Frontal cortex (tissue), 4 donors: ENCODE measurements at places on chromosomes 5 and 9. TPM values are rescaled to one million over a fixed set of nuclear protein-coding genes. Genes with fewer than 3 reads are reported as not detected.

DNA sequence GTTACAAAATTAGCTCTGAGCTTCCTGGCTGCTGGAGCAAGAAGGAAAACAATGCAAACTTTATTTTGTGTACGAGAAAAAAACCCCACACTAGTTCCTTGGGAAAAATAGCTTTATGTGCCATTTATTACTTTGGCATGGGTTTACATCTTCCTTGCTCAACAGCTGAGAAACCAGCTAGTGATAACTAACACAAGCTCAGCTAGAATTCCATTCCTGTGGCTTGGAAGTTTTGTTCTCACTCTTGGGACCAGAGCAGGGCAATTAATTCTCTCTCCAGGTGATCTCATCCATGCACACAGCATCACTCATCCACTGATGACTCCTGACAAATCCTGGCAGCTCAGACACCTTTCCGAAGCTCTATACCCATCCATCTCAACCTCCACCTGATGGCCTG lies 104.1 kb downstream of the CRB2 start:
- no peak for DNase-seq

- DNase-seq: no peak
Observed at GRCh38 chr5:73812962-73813588, 187.1 kb downstream of the ARHGEF28 start.

Gene NIM1K
- 8.2 TPM for total RNA-seq

DNA sequence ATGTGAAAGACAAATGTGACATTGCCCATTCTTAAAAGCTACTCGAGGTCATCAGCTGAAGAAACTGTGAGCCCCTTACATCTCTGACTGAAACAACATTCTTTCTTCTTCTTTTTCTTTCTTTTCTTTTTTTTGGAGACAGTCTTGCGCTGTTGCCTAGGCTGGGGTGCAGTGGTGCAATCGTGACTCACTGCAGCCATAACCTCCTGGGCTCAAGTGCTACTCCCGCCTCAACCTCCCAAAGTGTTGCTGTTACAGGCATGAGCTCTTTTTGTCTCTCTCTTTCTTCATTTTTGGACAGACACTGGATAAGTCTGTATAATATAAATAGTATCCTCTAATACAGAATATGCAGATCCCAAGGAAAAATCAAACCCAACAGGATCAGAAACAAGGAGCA lies 263.7 kb upstream of the KLF9 start:
- DNase-seq: no peak

GRCh38 chr9:134980516-134980915 lies 62.8 kb upstream of the FCN1 start:
- no peak for DNase-seq

- no peak for DNase-seq
Observed at GRCh38 chr9:108257382-108257781, 598.4 kb downstream of the ACTL7B start.

DNA sequence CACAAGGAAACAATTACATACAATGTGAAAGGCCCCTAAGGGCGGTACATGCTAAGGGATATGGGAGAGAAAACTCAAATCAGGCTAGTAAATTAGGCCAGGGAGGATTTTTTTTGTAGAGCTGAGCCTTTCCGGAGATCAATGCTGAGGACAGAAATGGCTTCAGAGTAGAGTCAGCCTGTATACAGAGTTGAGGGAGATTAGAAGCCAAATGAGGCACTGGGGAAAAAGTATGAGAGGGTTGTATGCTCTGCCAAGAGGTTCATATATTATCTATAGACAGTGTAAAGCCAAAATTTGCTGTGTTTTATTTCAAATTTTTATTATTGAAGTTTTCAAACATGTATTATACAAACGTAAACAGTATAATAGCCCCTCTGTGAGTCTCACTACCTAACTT lies 103.1 kb downstream of the BNC2 start:
- no peak for DNase-seq

DNA sequence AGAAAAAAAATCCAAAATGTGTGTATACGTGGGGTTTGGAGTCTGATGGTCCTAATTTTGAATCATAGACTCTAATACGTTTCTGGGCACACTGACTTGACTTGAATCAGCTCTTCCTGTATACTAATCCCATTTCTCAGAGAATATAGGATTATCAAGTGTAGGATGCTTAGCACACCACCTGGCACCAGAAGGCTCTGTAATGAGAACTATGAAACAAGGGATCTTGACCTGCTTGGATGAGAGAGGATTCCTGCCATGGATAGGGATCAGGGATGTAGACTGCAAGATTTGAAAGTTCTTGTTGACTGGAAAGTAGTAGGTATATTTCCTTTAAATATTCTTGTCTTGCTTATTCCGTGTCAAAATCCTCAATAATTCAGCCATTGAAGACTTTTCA lies 7.8 kb downstream of the HSPA4 start:
- no peak for DNase-seq

DNA sequence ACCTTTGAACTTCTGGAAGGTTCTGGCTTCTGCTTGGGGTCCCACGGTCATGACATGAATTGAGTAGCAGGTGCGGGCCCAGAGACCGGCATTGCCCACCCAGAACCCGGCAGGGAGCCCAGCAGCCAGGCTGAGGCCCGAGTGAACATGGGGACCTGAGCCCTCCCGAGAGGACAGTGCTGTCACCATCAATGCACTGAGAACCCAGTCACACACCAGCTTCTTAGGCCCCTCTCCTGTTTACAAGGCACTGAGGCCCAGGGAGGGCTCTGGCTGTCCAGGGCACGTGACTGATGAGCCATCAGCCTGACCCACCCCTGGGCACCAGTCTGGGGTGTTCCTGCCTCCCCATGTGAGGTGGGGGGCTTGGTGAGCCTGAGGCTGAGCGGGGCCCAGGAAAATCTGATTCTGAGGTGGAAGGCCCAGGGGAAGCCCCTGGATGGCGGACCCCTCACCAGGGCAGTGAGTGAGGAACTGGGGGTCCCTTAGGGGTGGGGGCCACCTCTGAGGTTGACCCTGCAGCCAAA lies 60.3 kb upstream of the RNU6ATAC start:
- no peak for DNase-seq

DNA sequence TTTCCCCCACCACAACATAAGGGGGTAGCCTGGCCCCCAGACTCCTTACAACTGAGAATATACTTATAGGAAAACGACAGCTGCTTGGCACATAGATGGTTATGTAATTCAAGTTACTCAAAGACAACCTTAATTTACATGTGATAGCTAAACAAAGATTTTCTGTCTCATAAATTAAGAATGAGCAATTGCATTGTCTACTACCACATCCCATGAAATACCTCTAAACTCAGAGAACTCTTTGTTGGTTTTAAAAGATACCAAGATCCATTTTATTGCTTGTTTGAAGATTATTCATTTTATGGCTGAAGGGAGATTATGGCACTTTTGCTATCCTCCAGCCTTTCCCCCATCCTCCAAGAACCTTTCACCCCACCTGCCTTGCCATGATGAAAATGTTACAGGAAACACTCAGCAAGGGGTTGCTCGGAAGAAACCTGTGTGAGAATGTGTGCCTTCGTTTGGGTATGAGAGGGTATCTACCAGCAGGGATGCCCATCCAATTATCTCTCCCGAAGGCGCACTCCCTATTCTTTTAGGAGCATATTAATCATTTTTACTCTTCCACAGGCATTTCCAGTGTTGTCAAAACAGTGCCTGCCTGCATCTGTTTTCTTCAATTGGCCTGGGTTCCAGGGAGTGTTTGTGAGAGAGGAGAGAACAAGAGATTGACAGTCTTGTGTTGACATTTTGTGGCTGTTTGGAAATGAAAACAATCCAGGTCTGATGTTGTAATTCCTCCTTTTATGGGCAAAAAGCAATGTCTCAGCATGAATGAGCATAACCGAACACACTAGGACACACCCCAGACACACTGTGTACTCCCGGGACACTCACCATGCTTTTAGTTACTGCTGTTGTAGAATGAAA lies 208.0 kb upstream of the ANKRD55 start:
- no peak for DNase-seq

Gene DND1
- total RNA-seq: 0.82 TPM

Gene PCDHGC5
- 4.9 TPM for total RNA-seq

Gene DELE1
- total RNA-seq: 30.6 TPM

GRCh38 chr5:140262221-140262620 lies 40.7 kb downstream of the PFDN1 start:
- DNase-seq: no peak

DNA sequence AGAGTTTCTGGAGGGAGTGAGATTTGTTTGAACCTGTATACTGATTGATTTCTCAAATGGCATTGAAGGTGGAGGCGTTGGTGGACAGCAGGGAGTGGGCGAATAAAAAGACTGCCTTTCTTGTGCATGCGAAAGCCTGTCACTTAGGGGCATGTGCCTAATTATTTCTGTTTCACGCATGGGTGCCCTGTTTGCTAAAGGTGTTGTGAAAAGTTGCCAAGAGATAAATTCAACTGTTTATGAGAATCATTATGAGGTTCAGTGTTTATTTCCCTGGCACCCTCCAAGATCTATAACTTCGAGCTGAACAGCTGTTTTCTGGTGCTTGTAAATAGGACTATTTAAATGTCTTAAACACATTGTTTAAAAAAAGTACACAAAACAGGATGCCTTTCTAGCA lies 67.4 kb upstream of the DMRTA1 start:
- no peak for DNase-seq

Gene ZNF484
- 51.4 TPM for total RNA-seq

DNA sequence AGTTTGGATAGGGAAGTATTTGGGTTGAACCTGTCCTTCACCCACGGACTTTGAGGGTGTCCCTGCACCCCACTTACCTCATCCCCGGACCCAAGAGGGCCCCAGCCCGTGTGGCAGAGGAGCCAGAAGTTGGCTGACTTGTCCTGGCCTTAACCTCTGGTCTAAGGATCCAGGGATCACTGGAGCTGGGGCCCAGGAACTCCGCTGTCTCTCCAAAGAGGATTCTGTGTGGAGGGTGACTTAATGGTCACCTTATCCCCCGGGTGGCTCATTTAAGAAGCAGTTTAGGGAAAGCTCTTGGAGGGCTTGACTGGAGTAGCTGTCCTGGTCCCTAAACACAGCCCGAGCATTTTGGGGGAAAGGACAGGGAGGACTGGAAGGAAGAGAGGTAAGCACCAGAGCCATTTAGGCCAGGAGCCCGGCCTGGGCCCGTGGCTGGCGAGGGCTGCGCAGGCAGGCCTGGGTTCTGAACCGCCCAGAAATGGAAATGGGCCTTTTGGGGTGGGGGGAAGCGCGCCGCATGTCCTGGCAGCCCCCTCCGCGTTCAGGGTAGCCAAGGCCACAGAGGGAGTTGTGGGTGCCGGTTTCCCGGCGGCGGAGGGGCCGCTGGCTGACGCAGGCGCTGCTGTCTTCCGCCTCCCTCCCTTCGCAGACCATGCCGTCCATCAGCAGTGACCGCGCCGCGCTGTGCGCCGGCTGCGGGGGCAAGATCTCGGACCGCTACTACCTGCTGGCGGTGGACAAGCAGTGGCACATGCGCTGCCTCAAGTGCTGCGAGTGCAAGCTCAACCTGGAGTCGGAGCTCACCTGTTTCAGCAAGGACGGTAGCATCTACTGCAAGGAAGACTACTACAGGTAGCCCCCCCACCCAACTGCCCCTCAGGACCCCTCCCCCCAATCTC lies 2.0 kb downstream of the LHX2 start:
- no peak for DNase-seq

Gene FOXD1
- total RNA-seq: 0.82 TPM

DNA sequence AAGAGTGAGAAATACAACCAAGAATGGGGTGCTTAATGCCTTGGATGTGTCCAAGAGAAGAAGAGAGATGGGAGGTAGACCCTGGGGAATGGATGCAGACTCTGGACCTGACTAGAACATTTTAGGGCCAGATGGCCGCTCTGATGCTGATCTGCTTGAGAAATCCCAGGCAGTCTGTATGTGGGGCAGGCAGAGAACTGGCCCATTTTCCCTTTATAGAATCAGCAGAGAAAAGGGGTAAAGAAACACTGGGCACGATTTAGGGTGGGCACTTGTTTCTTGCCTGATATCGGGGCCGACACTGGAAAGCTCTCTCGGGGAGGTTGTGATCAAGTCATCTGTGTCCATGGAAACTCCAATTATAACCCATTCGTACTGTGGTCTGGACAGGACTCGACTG lies 118.5 kb upstream of the FSTL4 start:
- DNase-seq: no peak

- DNase-seq: no peak
Observed at GRCh38 chr9:127059030-127059429, 63.4 kb downstream of the ANGPTL2 start.

GRCh38 chr5:138696501-138696900 lies 56.7 kb upstream of the CTNNA1 start:
- DNase-seq: no peak

Gene IRX2
- under 0.01 TPM for total RNA-seq

Gene CDH18
- total RNA-seq: 17.5 TPM

DNA sequence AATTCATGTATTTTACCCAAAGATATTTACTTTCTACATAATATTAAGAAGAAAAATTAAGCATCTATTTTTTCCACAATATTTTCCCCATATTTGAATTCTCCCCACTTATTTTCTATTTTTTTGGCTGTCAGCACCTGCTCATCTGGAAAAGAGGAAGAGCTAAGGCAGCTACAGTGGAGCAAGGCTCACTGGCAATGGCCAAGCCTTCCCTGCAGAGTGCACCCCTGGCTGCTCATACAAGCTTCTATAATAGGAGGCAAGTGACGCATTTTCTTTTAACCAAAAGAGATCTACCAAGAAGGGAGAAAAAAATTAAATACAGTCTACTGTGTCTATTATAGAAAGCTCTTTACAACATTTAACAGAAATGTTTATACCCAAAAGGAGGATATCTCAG lies 72.5 kb downstream of the AUH start:
- DNase-seq: no peak

- no peak for DNase-seq
Observed at GRCh38 chr5:179765400-179765799, 28.4 kb upstream of the LTC4S start.

DNA sequence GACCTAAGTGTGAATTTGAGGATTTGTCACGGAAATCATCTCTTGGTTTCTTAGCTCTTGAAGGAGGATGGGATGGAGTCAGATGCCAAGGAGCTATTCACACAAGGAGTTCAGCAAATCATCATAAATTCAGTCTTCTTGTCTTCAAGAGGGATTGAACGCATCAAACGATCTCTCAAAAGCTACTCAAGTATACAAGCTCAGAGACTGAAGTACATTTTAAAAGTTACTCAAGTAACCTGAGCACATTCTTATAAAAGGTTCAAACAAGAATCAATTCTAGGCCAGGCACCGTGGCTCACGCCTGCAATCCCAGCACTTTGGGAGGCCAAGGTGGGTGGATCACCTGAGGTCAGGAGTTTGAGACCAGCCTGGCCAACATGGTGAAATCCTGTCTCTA lies 21.1 kb upstream of the GOLPH3 start:
- no peak for DNase-seq

GRCh38 chr9:83081846-83082245 lies 18.9 kb upstream of the RASEF start:
- DNase-seq: no peak
